Epithelial cell of prostate (primary cell): ENCODE measurements at places on chromosomes 4 and X.

DNA sequence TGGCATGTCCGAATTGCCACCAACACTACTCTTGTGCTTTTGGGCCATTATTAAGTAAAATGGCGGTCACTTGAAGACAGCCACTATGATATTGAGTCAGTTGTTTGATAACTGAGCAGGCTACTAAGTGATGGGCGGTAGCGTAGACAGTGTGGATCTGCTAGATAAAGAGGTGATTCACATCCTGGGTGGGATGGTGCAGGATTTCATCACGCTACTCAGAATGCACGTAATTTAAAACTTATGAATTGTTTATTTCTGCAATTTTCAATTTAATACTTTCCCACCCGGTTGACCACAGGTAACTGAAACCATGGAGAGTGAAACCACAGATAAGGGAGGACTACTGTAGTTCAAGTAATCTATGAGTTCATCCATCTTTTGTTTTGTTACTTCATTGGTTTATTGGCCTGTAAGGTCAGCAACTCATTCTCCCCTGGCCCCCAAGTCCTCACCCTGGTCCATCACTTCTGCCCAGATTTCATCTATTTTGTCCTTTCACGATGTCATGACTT lies 2.9 kb downstream of the ARAF start:
- no peak for DNase-seq

DNA sequence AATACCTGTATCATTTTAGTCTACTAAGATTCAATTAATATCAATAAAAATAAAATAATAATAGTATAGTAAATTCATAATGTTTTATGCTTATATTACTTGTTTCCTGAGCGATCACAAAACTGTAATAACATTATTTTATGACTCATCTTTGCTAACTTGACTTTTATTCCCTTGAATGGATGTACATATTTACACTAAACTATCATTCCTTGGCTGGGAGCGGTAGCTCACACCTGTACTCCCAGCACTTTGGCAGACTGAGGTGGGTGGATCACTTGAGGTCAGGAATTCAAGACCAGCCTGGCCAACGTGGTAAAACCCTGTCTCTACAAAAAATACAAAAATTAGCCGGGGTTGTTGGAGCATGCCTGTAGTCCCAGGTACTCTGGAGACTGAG lies 104.0 kb upstream of the SLC34A2 start:
- no peak for DNase-seq

DNA sequence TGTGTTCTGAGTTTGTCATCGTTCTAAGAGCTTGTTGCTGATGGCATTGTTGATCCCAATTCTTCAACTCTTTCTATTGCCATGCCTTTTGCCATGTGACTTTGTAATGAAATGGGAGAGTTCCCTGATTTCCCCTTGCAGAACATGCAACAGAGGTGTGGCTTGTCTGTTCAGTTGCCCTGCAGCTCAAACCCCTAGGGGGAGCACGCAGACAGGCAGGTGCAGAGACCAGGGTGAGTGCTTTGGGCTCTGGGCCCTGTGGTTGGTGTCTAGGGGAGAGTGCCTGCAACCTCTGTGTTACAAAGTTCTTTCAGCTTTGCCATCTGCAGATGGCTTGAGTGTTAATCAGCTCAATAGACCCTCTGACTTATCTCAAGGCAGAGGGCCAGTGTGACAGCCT lies 332.7 kb downstream of the MID1IP1 start:
- DNase-seq = no peak

DNA sequence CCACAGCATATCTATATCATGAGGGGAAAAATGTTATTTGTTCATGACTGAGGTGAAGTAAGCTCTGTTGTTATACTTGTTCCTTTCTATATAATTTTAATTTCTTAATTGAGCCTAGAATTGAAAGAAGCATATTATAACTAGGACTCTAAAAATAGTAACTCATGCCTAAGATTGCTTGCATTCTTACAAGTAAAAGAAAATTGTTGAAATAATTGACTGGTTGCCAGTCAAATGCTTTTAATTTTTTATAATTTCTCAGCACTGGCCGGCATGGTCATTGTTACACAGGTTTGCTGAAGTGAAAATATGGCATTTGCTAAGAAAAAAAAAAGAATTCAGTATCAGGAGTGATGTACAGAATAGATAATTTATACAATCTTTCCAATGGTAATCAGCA lies 104.8 kb downstream of the GASK1B start:
- DNase-seq = no peak

- DNase-seq = no peak
Observed at GRCh38 chr4:151484396-151485102, 75.6 kb downstream of the FHIP1A start.

DNA sequence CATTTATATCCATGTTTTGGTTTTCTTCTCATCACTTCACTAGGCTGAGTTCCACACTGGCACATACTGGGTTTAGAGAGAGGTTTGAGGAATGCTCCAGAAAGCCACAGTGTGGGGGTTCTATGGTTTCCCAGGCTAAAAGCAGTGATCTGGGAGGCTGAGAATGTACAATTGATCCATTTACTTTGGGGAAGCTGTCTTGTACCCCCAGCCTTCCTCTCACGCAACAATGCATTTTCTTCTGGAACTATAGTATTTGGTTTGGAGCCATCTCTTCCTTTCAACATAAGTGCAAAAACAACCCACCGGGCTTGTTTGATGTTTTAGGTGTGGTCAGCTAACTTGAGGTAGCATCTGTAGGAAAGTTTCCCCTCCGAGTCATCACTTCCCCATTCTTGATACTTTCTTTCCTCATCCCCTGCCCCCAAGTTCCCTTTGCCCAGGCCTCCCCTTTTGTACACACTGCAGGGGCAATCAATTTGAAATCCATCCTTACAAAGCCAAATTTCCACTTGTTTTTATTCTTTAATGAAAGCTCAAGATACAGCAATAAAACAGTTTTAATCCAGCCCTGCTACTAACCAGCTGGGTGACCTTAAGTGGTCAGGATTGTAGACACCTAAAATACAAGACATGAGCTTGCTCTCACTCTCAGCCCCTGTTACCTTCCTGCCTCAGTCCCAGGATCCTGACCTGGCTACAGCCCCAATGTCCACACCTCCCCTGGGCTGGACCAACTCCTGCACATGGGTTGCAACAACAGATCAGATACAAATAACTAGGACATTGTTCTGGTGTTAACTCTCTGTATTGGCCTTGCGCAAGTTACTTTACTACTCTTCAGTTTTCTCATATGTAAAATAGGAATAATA lies 109.2 kb downstream of the FHDC1 start:
- no peak for DNase-seq

DNA sequence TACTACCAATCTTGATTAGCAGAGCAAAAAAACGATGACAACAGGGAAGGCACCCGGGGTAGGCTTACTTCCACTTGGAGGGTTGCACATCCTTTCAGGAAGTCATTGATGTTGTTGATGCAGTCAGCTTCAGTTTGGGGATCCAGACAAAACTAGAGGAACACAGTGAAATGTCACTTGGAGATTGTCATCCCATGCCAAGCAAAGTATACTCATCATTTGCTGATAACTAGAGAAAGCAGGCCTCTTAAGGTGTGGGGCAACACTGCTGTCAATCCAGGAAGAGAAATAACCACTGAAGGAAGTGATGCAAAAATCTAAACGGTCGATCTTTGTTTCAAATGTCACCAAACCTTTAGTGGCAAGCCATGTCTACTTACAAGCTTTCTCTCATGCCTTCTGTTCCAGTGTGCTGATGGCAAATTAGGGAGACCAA lies 1.4 kb downstream of the ARHGEF6 start:
- DNase-seq = no peak

DNA sequence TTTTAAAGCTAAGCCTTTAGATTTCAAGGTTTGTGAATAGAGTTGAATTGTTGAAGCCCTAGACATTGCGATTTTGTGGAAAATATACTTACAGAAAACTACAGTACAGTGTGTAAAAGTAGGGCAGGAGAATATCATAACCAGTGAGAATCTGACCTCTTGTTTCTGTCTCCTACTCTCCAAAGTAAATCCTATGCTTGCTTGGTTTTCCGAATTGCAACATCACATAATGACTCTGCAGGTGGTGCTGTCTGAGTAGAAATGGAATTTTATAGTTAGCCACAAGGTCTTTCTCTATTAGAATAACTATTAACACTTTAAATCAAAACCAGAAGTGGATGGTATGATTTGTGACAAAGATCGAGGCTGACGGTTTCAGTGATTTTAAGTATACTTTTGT lies 505.6 kb downstream of the RAPGEF2 start:
- no peak for DNase-seq

DNA sequence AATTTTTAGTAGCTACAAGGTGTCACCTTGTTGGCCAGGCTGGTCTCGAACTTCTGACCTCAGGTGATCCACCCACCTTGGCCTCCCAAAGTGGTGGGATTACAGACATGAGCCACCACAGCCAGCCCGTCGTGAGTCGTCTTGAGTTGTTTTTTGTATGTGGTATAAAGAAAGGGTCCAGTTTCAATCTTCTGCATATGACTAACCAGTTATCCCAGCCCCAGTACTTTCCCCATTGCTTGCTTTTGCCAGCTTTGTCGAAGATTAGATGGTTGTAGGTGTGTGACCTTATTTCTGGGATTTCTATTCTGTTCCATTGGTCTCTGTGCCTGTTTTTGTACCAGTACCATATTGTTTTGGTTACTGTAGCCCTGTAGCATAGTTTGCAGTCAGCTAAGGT lies 105.9 kb downstream of the OR13H1 start:
- no peak for DNase-seq

- no peak for DNase-seq
Observed at GRCh38 chr4:151013944-151014343, 1.1 kb downstream of the LRBA start.

DNA sequence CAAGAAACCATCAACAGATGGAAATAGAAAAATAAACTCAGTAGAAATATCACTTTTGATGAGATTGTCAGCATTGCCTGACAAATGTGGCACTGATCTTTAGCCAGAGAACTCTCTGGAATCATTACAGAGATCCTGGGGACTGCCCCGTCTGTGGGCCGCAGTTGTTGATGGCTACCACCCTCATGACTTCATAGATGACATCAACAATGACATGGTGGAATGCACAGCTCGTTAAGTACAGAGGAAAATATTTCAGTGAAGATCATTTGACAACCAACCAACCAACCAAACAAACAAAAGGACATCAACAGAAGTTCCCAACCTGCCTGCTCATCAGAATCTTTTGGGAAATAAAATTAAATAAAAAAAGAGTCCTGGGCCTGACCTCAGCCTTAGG lies 132.6 kb downstream of the UCHL1 start:
- no peak for DNase-seq

- DNase-seq = no peak
Observed at GRCh38 chr4:148962539-148963290, 520.5 kb upstream of the NR3C2 start.

- no peak for DNase-seq
Observed at GRCh38 chr4:105686571-105686970, 21.9 kb downstream of the INTS12 start.

DNA sequence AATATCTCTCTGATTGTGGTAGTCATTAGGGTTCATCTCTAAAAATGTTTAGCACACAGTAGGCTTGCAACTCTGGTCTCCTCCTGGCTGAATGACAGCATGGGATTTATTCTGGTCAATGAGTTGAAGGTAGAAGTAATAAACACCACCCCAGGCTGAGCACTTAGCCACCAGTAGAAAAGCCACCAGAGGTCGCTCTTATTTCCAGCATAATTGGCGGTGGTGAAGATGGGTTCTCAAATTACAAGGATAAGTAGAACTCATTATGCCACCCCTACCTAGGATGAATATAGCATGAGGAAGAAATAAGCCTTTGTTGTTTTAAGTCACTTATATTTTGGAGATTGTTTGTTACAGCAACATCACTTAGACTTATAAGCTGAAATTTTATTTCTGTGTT lies 302.7 kb downstream of the GPM6A start:
- DNase-seq = no peak

GRCh38 chr4:183918696-183919095 lies 13.6 kb downstream of the STOX2 start:
- DNase-seq = no peak

- DNase-seq = no peak
Observed at GRCh38 chrX:7146703-7147412, 654 bp upstream of the STS start.

DNA sequence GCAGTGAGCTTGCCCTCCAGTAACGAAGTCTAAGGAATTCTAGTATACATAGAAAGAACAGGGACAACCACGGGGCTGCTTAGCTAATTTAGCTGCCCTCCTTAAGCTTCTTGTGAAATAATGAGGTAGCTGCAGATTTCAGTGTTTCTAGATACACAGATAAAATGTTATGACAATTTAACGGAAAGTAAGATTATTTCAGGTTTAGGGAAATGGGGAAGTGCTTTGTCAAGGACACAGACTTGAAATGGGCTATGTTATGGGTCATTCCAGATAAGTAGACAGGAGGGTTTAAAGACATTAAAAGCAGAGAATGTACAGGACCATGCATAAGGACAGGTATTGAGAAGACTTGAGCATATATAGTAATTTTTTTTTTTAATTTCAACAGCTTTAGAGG lies 34.2 kb upstream of the ZNF518B start:
- DNase-seq = no peak

DNA sequence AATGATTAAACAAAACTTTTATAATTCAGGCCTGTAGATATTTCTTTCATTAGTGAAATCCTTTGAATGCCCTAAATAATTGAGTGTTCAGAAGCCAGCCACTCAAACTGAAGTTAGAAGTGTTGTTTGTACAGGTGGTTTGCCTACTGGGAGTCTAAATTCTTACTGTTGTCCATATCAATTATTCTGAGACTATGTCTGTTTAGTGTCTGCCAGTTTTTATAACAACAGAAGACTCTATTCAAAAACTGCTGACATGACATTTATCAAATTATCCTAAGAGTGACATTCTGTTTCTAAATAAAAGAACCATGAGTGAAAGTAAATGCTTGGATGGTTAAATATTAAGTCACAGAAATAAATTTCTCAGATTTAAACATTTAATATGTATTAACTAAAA lies 375.1 kb downstream of the FAT4 start:
- DNase-seq = no peak

DNA sequence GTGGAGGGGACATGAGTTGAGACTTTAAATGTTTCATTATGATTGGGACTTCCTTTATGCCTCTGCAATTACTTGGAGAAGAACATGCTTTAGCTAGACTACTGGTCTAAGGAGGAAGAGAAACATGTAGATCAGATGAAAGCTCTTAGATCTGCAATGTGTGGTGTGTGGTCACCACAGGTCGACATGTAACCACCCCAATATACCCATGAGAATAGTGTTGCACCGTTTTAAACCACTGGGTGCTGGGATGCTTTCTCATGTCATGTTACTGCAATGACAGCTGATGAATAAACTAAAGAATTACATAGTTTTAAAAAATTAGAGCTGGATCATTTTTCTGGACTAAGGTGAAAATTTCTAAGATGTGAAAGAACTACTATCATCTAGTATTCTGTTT lies 1039.7 kb downstream of the RAPGEF2 start:
- no peak for DNase-seq

- DNase-seq = no peak
Observed at GRCh38 chrX:106150701-106151100, 17.4 kb upstream of the PWWP3B start.

- no peak for DNase-seq
Observed at GRCh38 chr4:138241281-138242075, 671 bp downstream of the SLC7A11 start.

- DNase-seq = no peak
Observed at GRCh38 chr4:51830156-51830720, 12.7 kb upstream of the DCUN1D4 start.
